Stimulated activated CD4-positive, alpha-beta T cell treated with anti-CD3 and anti-CD28 coated beads, Interleukin-1b, Interleukin-23, amount 100 ng/mL, for 1 hour (primary cell): ENCODE measurements at places on chromosomes 4 and X.

GRCh38 chr4:138869631-138870030, 145.9 kb upstream of the NOCT start:
- DNase-seq: no peak

- no peak for DNase-seq
These were observed 7.7 kb downstream of the FANCB start for GRCh38 chrX:14865201-14865600.

GRCh38 chr4:76084542-76084941, 10.0 kb downstream of the ART3 start:
- no peak for DNase-seq

GRCh38 chr4:117941611-117942010, 92.7 kb upstream of the NDST3 start:
- DNase-seq: no peak

GRCh38 chr4:154927126-154927680, 146.1 kb downstream of the RBM46 start:
- no peak for DNase-seq

DNA sequence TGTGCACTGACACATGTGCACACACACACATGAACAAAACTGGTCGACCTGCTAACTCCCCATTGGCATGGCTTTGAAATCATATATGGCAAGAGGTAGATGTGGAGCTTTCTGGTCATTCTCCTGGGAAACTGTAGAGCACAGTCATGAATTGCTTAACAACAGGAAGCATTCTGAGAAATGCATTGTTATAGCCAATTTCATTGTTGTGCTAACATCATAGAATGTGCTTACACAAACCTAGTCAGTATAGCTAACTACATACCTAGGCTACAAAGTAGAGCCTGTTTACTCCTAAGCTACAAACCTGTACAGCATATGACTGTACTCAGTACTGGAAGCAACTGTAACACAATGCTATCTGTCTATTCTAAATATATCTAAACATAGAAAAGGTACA, 134.2 kb upstream of the SH3RF1 start:
- no peak for DNase-seq

- no peak for DNase-seq
These were observed at the start of gene GALNTL6 for GRCh38 chr4:171812665-171813525. Gene GALNTL6, plus strand, starts transcription at chr4:171813404.

DNA sequence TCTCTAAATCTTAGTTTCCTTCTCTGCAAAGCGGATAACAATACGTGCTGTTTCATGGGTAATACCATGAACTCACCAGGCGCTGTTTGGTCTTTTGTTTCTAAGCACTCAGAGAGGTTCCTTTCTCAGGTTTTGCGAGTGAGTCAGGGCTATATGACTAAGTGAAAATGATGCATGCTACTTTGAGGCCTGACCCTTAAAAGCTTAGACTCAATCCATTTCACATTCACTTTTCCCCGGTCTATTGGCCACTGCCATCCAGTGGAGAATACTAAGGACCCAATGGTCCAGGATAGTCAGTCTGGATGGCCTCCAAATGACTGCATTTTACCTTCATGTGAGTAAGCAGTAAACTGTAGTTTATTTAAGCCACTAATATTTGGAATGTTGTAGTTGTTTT, 400.8 kb upstream of the SLIT2 start:
- DNase-seq: no peak

- no peak for DNase-seq
These were observed 856.2 kb downstream of the STIM2 start for GRCh38 chr4:27716693-27717430.

- no peak for DNase-seq
These were observed 32.1 kb upstream of the GLRA2 start for GRCh38 chrX:14497184-14497666.

DNA sequence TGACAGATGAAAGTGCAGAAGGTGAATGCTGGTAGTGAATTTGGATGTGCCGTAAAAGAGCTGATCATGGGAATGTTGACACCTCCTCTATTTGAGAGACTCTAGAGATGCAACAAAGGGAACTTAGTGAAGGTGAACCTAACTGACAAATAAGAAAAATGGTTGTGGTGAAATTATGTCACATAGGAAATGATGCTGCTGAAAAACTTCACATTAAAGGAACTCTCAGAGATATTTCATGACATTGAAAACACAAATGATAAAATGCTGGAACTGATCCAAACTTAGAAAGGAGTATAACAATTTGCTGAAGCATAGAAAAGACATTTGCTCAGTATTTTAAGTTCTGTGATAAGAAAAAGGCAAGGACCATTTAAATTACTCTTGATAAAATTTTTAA, 31.9 kb downstream of the MGAT4D start:
- DNase-seq: no peak

GRCh38 chr4:101291198-101291597, 56.1 kb downstream of the PPP3CA start:
- DNase-seq: no peak

GRCh38 chrX:4978613-4979012, 1250.1 kb downstream of the NLGN4X start:
- no peak for DNase-seq

- no peak for DNase-seq
These were observed 198.5 kb downstream of the SPATA18 start for GRCh38 chr4:52249581-52249980.

GRCh38 chr4:112897543-112897942, 151.9 kb upstream of the ANK2 start:
- DNase-seq: no peak

- no peak for DNase-seq
These were observed 54.1 kb downstream of the RPS6KA3 start for GRCh38 chrX:20212486-20213089.

- no peak for DNase-seq
These were observed 298.1 kb downstream of the INPP4B start for GRCh38 chr4:142547974-142548373.

- no peak for DNase-seq
These were observed 240.3 kb upstream of the NDST3 start for GRCh38 chr4:117793845-117794480.

DNA sequence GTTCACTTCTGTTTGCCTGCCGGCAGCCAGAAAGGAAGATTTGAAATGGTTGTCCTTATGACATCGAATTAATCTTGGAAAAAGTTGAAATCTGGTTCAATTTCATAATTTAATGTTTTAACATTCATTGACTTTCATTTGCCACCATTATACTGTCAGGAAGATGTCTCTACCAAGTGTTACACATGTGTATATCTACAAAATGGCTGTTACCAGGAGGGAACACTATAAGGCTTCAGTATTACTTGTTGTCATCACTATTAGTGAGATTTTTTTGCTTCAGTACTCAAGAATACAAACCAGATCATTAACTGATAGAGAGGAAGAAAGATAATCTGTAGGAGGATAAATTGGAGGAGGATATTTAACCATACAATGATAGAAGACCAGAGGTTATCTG, 71.2 kb downstream of the TSPAN7 start:
- DNase-seq: no peak

GRCh38 chr4:40046311-40046980, 10.2 kb upstream of the N4BP2 start:
- DNase-seq: no peak

- DNase-seq: no peak
These were observed 162.0 kb upstream of the MAB21L2 start for GRCh38 chr4:150419939-150420338.

DNA sequence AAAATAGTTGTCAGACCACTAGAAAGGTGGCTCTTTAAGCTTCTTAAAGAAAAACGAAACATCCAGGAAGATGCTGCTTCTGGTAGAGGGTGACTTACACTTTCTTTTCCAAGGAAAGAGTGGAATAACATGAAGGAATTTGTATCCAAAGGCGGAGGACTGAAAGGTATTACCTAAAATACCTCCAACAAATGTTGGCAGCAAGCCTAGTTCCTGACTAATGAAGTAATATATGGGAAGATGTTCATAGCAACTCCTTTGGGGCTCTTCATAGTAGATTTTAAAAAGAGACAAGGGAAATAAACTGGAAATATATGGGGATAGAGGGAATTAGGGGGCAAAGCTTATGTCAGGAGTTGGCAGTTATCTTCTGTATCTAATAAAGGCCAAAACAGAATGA, 116.2 kb downstream of the AASDH start:
- no peak for DNase-seq

- DNase-seq: no peak
These were observed 78.3 kb downstream of the FHDC1 start for GRCh38 chr4:153014460-153014859.

GRCh38 chrX:9855561-9856283, 69.5 kb downstream of the SHROOM2 start:
- DNase-seq: no peak

DNA sequence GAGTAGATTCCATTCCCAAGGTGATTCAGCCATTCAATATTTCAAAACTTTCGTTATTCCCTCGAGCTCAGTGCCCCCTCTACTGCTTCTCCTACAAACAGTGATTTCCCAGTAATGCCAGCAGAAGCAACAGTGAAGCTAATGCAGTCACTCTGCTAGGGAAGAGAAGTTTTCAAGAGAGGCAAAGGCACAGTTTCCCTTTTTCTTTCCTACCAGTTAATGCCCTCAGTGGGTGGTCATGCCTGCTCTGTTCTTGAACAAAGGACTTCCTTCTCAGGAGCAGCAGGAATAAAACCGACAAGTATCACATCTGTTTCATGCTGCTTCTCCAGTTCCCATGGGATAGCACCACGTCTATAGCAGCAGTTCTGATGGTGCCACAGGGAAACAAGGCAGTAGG, 317.2 kb downstream of the TENM3 start:
- no peak for DNase-seq

DNA sequence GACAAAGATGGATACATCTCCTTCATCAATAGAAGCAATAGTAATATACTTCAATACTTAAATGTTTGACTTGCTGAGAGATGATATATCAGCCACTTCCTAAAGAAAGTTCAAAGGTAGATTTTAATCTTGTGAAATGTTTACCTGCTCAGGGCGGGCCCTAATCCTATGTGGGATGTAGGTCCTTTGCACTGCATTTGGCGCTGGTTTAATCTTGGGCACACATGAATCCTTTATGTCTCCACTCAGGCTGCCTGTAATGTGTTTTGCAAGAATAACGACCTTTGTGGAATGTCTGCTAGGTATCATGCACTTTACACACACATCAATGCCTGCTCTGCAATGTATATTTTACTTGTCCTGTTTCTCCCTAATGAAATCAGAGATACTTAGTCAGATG, 368.7 kb downstream of the GBA3 start:
- no peak for DNase-seq

DNA sequence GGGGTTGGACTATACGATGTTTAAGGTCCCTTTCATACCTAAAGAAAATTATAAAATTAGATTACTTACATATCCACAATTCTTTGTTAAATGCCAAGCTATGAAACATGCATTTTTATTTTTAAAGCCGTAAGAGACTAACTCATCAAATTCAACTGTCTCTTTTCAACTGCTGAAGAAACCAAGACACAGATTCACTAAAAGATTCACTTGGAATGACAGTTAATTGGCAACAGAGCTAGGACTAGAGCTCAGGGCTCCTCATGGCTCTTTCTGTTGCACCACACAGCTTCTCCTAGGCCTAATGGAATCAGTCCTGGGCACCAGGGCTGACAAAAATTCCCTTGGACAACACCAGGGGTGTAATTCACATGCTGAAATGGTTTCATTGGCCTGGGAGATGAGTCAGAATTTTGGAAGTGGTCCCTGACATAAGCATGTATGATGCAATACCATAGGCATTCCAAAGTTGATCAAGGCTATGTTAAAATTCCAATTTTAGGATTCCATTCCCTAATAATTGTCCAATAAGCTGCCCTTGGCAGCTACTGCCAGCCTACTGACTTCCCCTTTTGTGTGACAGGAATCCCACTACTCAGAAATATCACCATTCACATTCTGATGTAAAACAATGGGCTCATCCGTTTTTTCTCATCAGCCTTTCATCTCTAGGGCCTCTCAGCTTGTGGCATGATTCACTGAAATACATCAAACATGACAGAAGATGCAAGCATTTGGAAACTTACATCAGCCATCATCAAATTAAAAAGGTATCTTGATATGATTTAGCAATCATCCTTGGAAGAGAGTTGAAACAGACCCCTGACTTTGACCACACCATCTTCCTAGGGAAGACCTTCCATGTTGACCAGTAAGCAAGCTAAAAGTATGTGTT, 54.2 kb downstream of the PLAC1 start:
- no peak for DNase-seq

GRCh38 chr4:52651996-52652672, 7.0 kb downstream of the USP46 start:
- no peak for DNase-seq

- DNase-seq: no peak
These were observed at the start of gene FGFR3 for GRCh38 chr4:1792832-1793495. Gene FGFR3, plus strand, starts transcription at chr4:1793293. Its CDS starts 642 bp downstream, at chr4:1793935.

DNA sequence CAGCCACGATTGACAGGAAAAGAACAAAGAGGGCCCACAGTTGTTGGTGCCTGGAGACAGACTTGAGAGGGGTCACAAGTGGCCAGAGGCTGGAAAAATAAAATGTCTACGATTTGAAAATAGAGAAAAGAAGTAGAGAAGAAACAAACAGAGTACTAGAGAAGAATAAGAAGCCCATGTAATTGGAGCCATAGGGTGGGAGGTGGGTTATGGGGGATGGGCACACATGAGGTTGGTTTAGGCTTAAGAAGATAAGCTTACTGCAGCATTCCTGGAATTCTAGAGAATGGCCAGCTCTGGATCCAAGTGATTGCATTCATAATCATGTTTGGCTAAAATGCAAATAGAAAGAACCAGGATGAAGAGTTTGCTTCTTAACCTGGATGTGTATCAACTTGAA, 210.7 kb downstream of the MAML3 start:
- DNase-seq: no peak

GRCh38 chrX:11537141-11537540, 128.6 kb downstream of the ARHGAP6 start:
- DNase-seq: no peak

DNA sequence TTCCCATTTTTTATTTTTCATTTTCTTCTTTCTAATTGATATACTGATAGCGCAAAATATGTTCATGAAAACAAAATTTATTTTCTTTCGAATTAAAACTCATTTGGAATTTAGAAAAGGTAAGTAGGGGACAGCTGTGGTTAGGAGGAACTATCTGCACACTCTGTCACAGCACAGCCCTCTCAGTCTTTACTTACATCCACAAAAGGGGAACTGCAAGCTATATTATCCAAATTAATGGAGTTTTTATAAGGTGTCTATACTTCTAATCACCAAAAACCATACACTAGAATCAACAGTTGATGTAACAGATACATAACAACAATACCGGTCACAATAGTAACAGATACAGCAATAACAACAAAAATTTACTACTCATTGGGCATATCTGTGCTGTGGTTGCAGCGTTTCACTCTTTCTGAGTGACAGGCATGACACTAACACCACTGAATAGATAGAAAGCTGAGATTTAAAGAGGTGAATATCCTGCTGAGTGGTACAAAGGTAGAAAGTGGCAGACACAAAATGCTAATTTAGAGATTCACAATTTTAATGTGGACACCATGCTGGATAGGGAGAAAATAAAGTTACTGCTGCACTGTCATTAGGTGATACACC, 160.7 kb downstream of the PPP3CA start:
- DNase-seq: no peak

- no peak for DNase-seq
These were observed 77.8 kb upstream of the STIM2 start for GRCh38 chr4:26782830-26783202.
